Stimulated activated CD8-positive, alpha-beta memory T cell treated with anti-CD3 and anti-CD28 coated beads, Interleukin-15, amount 100 ng/mL, for 48 hours (primary cell): ENCODE measurements at places on chromosomes 4 and X.

GRCh38 chr4:100314057-100314456 lies 123.8 kb upstream of the DDIT4L start:
- DNase-seq: no peak

DNA sequence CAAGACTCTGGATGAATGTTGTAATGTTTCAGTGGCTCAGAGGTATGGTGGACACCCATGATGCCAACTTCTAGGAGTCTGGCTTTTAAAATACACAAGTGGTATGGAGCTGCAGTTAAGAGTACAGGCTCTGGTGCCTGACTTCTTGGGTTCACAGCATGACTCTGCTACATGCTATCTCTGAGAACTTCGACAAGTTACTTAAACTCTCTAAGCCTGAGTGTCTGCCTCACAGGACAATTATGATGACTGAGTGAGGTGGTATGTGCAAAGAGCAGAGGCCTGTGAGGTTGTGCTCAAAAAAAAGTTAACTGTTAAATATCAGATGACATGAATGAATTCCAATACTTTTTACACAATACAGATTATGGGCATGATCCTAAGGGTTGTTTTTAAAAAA lies 90.9 kb upstream of the SRD5A3 start:
- no peak for DNase-seq

- no peak for DNase-seq
These were observed 39.5 kb downstream of the NOP14 start for GRCh38 chr4:2923668-2924173.

- DNase-seq: no peak
These were observed 58.8 kb downstream of the LNX1 start for GRCh38 chr4:53532521-53532920.

DNA sequence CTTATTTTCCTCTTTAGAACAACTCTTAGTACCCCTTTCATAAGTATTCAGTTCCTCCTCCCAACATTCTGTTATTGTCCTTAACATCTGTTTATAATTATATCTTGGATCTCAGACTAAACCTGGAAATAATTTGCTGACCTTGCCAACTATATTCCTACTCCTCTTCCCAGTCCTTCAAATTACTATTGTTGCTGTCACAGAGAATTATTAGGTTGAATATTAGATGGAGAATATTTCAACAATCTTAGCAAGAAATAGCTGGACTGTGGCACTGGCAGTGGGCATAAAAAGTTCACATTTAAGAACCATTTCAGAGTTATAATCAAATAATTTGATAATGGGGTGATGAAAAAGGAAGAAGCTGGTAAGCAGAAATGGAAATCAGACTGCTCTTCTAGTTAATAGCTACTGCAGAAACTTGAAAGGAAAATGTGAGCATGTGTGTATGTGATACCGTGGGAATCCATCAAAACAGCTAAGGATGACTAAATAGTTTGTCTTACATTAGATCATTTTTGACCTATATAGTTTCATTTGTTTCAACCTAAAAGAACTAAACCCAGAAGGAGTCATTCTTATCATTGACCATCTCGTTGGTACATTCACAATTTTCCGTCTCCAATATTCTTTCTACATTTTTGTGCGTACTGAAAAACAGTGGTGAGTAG lies 43.3 kb upstream of the PRDM8 start:
- DNase-seq: no peak

GRCh38 chr4:153988492-153989363 lies 199.8 kb upstream of the SFRP2 start:
- DNase-seq: no peak

GRCh38 chrX:54776987-54777672 lies 20.9 kb downstream of the ITIH6 start:
- no peak for DNase-seq

DNA sequence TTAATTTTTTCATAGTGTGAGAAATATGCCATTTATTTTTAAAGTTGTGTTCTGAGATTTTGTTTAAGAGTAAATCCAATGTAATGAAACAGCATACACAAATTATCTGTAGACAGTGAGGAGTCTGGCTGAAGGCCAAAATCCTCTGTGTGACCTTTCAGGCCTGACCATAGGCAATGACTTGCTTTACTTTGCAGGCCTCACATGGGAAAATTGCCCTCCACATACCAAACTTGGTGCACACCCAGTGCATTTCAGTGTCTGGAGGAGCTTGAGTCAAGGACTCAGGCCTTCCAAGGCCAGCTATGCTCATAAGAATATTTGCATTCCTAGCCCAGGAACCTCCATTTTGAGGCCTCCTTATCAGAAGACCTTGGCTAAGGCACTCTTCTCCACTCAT lies 430.1 kb downstream of the GABRG1 start:
- DNase-seq: no peak

- no peak for DNase-seq
These were observed 166.8 kb downstream of the TLL1 start for GRCh38 chr4:166039822-166040221.

DNA sequence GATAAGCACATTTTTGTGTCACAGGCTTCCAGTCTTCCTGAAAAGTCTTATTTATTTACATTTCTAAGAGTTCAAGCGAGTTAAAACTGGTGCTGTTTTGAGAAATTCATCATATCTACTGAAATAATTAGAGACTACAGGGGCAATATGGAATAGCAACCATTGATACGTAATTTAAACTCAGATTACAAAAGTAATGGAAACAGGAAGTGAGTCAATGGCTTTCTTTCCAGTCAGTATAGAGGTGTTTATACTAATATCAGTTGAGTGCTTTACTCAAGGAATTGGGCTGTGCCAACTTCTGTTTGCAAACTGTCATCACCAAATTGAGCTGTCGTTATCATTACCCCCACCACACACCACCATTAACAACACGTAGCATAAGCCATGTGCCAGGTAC lies 222.7 kb downstream of the COL25A1 start:
- no peak for DNase-seq

- DNase-seq: no peak
These were observed 5.1 kb downstream of the MED28 start for GRCh38 chr4:17619416-17620105.
